Activated T-cell treated with anti-CD3 and anti-CD28 coated beads for 4 hours (primary cell): ENCODE measurements at places on chromosomes 2 and 18.

GRCh38 chr2:55092439-55092838 lies 42.2 kb upstream of the RTN4 start:
- DNase-seq = no peak

- DNase-seq = no peak
Observed at GRCh38 chr18:37476182-37476581, 89.4 kb downstream of the CELF4 start.

- no peak for DNase-seq
Observed at GRCh38 chr2:10983711-10984110, 72.0 kb downstream of the KCNF1 start.

DNA sequence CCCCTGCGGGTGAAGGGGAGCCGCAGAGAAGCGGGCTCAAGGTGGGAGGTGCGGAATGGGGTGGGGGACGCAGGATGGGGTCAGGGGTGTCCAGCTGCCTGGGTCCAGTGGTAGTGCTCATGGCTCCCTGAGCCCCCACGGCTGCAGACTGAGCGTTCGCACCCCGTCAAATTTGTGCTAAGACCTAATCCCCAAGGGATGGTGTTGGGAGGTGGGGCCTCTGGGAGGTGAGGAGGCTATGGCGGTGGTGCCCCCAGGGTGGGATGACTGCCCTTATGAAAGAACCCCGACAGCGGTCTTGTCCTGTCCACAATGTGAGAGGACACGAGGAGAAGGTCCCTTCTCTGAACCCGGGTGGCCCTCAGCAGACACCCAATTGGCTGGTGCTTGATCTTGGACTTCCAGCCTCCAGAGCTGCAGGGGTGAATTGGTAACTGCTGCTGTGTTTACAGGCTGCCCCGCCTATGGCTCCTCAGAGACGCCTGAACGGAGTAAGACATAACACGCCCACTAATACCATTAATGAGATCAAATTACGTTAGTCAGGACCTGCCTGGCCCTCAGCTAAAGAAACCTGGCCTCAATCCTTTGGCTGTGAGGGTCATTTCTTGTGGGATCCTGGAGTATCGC lies 42.6 kb downstream of the PXDN start:
- DNase-seq = no peak

DNA sequence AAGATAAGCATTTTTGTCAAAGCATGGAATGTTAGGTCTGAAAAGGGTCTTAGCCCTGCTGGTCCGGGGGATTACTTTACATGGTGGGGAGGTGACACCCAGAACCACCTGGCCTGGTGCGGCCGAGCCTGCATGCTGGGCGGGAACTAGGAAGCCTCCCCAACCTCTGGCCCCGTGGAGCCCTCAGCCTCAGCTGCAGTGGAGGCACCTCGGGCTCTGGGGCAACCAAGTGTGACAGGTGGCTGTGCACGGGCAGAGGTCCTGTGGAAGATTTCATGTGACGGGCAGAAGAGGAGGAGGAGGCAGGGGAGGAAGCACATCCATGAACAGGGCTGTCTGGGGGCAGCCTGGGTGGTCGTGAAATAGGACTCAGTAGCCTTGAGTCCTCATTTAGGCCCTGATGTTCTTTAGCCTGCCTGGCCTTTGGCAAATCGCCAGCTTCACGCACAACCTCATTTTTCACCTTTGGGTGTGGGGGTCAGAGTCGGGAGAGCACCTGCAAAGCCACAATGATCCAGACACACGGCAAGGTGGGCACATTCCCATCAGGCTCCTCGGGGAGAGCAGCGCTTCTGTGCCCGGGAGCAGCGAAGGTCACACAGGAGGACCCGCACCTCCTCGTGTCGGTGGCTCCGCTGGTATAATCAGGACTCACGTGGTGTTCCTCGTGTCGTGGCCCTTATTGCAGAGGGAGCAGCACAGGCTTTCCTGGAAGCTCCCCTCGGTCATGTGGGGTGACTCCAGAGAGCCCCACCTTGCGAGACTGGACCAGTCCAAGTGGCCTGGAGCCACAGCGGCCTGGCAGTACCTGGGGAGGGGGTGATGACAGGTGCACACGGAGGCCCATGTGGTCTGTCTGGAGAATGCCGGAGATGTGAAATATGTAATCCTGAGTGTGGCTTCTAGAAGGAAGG lies 13.9 kb downstream of the CNDP2 start:
- DNase-seq = no peak

DNA sequence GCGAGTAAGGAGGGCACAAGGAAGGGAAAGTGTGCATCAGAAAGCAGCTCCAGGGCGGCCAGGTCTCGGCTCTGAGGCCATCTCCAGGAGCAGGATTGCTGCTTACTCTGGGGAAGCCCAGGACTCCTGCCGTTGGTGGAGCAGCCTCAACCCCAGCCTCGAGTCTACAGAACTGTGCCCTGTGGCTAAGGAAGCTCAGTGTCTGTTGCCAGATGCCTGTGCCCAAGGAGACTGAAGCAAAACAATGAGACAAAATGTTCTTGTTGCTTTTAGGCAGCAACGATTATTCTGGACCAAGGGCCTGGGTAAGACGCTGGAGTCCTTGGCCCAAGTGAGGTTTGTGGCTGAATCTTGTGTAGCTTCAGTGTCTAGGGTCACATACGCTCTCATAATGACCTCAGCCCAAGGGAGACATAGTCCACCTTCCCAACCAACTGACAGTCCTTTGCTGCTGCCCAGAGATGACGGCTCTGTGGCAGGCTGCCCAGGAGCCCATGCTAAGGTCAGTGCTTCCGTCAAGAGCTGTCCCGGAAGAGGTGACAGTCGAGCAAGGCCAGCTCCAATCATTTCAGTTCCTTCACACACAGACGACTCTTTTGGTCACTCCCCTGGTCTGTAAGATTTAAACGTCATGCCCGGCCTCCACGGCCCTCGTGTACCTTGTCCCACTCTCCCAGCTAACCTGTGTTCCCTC lies 223.8 kb downstream of the TTC32 start:
- DNase-seq = no peak

DNA sequence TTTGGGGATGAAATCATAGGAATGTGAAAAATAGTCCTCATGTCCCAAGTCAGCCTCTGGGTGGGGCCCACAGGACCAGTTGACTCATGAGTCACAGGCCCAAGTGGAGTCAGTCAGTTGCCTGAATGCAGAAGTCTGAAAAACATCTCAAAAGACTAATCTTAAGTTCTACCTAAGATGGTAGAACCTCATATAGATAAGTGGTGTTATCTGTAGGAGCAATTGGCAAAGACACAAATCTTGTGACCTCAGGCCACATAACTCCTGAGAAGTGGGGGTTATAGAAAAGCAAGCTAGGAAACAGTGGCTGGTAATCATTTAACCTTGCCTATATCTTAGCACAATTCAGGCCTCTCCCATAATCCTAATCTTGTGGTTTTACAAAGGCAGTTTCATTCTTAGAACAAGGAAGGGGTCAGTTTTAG lies 257.1 kb upstream of the SPOPL start:
- DNase-seq = no peak

DNA sequence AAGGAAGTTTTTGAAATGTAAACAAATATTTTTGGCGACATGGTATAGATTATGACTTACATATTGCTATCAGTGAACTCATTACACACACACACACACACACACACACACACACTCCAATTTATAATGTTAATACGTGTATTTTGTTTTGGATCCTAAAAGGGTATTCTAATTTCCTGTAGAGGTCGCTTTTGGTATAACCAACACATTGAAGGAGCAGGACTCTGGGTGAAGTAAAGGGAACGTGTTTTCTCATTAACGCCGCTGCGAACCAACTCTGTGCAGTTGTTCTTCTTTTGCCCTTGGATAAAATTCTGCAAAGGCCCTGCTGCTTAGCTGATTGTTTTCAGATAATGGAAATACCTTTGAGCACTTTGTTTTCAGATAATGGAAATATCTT lies 190.4 kb downstream of the PMAIP1 start:
- DNase-seq = no peak

DNA sequence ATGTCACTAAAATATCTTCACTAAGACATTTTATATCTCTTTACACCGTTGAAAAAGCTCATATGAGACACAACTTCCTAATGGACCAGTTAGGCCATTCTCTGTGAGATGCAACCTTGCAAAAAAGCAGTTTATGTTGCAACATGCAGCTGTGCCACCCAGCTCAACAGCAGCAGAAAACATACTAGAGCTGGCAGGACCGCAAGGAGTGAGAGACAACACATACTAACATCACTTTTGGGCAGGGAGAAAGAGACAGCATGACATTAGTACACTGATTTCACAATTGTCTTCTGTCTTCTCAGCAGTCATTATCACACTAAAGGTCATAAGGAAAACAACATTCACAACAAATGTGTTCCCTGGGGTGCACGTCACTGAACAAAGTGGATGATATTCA lies 122.9 kb downstream of the EPB41L3 start:
- no peak for DNase-seq

DNA sequence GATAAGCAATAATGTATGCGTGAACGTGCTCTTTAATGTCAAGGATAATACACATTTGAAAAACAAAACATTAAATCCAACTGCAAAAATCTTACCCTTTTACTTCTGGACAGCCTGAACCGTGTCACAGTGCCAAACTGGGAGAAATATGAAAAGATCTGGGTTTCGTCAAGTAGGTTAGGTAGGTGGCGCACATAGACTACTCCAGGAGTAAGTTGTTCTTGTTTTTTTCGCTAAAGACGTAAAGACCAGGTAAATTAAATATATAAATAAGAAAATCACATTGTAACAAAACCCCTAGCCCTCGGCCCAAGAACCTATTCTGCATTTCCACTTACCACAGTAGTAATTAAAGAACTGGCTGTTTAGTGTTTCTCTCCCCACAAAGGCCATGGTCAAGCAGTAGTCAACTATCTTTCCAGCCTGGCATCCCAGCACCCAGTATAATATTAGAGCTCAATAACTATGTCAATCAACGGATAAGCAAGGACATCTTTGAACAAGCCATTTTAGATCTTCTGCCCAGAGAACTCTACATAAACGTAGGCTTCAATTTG lies 1.1 kb downstream of the NIFK start:
- no peak for DNase-seq

DNA sequence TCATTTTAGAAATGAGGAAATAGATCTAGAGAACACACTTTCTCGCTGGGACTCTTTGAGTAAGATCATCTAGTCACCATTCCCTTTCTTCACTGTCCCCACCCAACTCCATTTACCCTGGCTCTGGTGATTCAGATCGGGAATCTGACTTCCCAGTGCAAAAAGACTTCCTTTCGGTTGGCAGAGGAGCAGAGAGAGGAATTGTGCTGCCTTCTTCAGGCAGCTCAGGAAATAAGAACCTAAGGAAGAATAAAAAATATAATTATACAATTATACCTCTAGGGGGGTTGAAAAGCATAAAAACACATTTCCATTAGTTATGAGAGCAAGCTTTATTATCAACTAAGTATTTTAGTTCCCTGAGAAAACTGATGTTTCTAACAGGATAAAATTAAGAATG lies 9.3 kb upstream of the MPP4 start:
- no peak for DNase-seq

DNA sequence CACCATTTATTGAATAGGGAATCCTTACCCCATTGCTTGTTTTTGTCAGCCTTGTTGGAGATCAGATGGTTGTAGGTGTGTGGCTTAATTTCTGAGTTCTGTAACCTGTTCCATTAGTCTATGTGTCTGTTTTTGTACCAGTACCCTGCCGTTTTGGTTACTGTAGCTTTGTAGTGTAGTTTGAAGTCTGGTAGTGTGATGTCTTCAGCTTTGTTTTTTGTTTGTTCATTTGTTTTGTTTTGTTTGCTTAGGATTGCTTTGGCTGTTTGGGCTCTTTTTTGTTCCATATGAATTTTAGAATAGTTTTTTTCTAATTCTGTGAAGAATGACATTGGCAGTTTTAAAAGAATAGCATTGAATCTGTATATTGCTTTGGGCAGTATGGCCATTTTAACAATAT lies 12.7 kb downstream of the GKN2 start:
- DNase-seq = no peak

DNA sequence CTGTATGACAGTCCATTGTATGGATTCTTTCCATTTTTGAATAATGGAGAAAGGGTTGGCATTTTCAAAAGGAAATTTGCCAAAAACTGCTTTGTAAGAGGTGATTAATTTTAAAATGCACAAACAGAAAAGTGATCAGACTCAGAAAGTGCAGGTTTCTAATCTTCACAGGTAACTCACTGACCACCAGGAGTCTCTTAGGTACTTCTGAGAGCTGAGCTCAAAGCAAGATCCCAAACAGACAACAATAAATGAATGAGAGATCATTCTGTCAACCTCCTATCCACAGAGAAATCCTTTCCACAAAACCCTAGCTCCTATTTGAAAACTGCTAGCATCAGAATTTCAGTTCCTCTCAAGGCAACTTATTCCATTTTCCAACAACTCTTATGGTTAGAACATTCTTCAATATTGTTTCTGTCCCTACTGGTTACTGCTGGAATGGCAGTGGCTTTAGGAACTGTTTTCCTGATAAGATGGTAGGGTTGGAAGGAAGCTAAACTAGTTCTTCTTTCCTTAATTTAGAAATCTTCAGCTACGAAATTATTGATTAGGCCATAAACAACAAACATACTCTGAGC lies 20.6 kb upstream of the HAAO start:
- no peak for DNase-seq

- no peak for DNase-seq
Observed at GRCh38 chr18:8561123-8561910, 47.9 kb upstream of the RAB12 start.

DNA sequence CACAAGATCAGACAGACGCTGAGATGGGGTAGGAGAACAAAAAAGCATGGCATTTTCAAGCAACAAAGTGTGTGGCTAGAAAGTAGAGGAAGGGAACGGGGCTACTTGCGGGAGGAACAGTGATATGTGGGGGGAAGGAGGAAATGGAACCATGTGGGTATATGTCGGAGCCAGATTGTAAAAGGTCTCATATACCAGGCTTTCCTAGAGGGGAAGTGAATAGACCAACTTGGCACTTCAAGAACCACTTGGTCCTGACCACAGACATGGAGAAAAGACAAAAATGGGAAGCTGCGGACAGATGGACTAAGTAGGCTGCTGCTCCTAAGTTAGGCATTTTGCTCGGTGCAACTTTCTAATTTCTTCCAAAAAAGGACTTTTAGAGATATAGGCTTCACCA lies 196.0 kb downstream of the DCC start:
- no peak for DNase-seq

DNA sequence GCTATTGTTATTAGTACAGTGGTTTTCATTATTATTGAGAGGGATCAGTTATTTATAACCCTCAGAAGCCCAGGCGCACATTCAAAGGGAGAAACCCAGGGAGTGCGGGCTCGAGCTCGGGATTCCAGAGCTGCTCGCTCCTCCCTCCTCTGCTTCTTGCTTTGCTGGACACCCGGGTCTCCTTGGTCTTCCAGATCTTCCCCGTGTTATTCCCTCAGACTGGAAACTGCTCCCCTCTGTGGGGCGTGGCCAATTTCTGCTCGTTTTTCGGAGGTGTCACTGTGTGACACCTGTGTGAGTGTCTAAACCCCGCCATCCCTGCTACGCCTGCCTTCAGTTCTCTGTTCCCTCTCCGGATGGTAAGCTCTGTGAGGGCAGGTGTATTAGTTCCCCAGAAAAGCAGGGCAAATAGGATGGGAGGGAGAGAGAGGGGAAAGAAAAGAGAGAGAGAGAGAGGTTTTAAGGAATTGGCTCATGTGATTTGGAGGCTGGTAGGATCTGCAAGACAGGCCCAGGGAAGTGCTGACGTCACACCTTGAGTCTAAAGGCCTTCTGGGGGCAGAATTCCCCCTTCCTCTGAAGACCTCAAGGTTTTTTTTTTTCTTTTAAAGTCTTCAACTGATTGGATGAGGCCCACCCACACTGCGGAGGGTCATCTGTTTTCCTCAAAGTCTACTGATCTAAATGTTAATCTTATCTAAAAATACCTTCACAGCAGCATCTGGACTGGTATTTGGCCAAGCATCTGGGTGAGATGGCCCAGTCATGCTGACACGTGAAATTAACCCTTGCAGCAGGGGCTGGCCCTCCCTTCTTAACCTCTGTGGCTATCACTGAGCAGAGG lies 457.3 kb upstream of the ID2 start:
- no peak for DNase-seq

GRCh38 chr2:25363733-25364132 lies 22.0 kb upstream of the DNMT3A start:
- no peak for DNase-seq
